ENCODE measurements at places on chromosomes 5 and 9.

- DNase-seq: no peak
These were observed 33.3 kb upstream of the FAM170A start for GRCh38 chr5:119596046-119596445.

GRCh38 chr5:132684491-132684890 is 10.7 kb downstream of the IL4 start:
- DNase-seq: no peak

- no peak for DNase-seq
These were observed 12.0 kb downstream of the SAXO1 start for GRCh38 chr9:19020886-19021455.

GRCh38 chr5:98524773-98525172 is 248.7 kb upstream of the RGMB start:
- DNase-seq: no peak

DNA sequence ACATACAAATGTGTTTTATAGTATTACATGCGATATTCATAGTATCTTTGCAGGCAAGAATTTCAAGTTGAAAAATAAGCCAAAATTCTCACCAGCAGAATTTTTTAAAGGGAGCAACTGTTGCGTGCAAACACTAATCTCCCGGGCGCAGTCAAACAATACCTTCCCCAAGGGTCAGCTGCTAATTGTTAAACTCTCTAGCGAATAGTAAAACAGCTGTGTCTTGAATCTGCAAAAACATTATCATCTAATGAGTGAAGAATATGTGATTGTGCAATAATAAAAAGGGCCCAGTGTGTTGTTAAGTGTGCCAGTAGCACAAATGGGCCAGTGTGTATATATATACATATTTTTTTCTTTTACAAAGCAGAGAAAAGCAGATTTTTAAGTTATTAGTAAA is 131.4 kb downstream of the CCDC192 start:
- no peak for DNase-seq

DNA sequence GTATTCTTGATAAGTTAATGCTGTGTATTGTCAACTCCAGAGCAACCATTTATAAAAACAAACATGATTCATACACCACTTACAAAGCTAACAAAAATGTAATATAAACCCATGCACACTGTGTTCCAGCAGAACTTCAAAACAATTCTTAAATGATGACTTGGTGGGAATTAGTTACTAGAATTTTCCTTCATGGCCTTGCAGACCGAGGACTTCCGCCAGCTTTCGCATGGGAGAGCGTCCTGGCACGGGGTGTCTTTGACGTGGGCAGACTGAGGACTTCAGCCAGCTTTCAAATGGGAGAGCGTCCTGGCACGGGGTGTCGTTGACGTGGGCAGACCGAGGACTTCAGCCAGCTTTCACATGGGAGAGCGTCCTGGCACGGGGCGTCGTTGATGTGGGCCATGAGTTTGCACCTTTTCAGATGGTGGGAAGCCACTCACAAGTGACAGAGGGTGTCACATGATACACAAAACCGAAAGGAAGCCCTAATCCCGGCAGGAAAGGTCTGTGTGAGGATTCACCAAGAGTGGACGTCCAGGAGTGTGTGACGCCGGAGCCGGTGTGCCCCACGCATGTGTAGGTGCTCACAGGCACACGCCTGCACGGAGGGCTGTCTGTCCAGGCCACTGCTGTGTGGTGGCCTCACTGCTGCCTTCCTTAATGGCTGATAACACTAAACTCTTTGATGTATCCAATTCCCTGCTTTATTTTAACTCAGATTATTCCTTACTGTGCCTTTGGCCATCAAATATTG is 211.3 kb upstream of the IRX4 start:
- DNase-seq: no peak

DNA sequence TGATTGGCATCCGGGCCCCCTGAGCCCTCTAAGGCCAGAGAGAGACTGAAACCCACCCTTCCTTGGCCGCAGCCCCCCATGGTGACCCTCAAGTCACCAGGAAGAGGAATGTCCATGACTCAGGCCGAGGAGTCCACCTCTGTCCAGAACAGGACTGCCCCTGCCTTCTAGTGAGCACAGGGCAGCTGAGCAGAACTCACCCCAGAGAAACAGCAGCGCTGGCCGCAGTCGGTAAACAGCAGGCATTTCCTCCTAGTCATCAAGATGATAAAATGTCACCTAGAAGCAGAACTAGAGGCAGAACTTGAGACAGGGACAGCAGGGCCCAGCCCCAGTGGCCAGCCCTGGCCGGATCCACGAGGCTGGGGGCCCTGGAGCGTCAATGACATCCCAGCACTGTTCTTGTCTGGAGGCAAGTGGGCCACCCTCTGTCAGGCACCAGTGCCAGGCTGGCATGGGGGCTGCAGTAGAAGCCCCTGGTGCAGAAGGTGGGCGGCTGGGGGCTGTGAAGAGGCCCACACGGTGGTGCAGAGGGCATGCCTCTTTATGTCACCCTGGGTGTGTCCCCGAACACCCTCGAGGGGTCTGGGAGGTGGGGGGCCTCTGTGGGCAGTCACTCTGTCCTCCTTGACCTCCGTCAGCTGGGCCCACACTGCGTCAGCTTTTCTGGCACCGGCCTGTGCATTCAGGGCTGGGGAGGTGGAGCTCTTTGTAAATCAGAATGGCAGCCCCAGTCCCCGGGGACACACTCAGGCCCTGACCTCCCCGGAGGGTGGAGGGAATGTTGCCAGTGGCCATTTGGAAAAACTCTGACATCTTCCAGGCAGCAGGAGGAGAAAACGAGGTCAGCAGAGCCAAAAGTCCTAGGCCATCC is 83.0 kb downstream of the NTNG2 start:
- peak; percentile 57 for DNase-seq

DNA sequence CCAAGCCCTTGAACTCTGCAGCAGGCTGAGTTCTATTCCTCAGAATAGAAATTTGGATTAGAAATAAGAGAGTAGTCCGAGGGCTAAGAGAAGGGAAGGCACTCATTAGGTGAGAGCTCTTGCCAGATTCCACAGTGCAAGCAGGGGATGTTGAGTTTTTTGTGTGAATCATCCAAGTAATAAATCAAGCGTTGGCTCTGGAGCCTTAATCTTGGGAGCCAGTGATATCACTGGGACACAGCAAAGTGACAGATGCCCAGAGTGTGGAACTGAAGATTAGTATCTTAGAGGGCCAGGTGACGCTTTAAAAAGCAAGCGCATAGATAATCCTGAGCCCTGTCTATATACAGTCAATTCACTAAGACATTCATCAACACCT is 60.3 kb downstream of the FOXD1 start:
- DNase-seq: no peak

- no peak for DNase-seq
These were observed 6.4 kb downstream of the CSF1R start for GRCh38 chr5:150079909-150080461.

DNA sequence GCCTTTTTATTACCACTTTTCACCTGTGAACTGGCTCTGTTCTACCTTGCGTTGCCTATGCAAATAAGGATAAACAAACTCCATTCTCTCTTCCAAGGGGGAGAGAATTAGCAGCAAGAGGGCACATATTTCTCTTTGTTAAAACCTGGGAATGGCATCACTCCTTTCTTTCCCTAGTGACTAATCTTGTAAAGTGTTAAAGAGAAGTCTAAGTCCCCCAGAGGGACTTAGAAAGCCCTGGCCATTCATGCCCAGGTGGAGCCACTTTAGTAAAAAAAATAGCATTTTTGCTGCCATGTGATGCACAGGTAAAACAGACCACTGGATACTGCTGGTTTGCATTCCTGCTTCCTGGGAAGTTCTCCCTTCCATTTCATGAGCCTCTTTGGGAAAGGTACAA is 148.4 kb downstream of the MAN2A1 start:
- DNase-seq: no peak
